Smooth muscle cell of bladder (primary cell): ENCODE measurements at places on chromosomes 1 and 21. TPM values are rescaled to one million over a fixed set of nuclear protein-coding genes. Genes with fewer than 3 reads are reported as not detected.

RNASEL gene
- 12.9 and 13.4 TPM in 2 replicates for total RNA-seq

NHLH1 gene
- total RNA-seq, result under 0.01 TPM in 1 of 2 replicates, not detected in the other

IBA57 gene
- total RNA-seq, result 2.1 and 3.0 TPM in 2 replicates

ZNF683 gene
- not detected in 2 replicates for total RNA-seq

NKAIN1 gene
- 0.09 TPM in 1 of 2 replicates, not detected in the other for total RNA-seq
